ENCODE measurements at places on chromosomes 7 and 10.

DNA sequence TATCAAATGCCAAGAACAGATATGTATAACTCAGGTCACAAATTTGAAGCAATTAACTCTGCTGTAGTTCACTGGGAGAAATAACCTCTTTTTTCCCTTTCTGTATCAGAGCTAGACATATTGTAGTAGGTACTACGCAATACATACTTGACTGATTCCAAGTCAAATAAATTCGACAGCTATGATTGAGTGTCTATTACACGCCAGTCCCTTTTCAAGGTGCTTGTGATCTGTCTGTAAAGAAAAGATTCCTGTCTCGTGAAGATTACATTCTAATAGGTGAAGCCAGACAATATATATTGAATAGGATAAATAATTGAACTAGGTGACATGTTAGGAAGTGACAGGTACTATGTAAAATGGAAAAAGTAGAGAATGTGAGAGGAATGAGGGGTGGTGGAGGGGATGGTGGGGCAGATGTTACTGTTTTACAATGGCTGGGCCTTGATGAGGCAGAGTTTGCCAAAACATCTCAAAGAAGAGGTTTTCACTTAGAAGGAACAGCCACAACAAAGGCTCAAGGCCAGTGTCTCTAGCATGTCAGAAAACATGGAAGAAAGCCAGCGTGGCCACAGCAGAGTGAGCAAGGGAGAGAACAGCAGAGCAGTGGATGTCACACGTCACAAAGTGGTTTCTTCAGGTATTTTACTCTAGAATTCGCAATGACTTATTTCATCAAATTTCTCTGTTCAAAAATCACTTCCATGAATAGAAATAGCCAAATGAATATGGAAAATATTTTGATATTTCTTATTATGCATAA is 282.6 kb upstream of the CACNA2D1 start:
- DNase-seq: no peak

GRCh38 chr7:46139079-46139478 is 218.0 kb upstream of the IGFBP3 start:
- DNase-seq: no peak

GRCh38 chr7:50314836-50315592 is 10.5 kb downstream of the IKZF1 start:
- no peak for DNase-seq

- peak; percentile 68 for DNase-seq
Observed at GRCh38 chr10:47047577-47048525, 136.6 kb downstream of the PTPN20 start.

GRCh38 chr10:110701617-110701971 is 57.5 kb downstream of the RBM20 start:
- no peak for DNase-seq
